Activated T-cell treated with anti-CD3 and anti-CD28 coated beads, Interleukin-2, amount 50 U/mL, for 72 hours (primary cell): ENCODE measurements at places on chromosomes 5 and 9. TPM values are rescaled to one million over a fixed set of nuclear protein-coding genes. Genes with fewer than 3 reads are reported as not detected.

The TMEM252 gene
- not detected for total RNA-seq

The GFI1B gene
- total RNA-seq, result 0.12 TPM

The COL23A1 gene
- 0.86 TPM for total RNA-seq

The LRRC19 gene
- total RNA-seq, result not detected

The AFAP1L1 gene
- 0.17 TPM for total RNA-seq

The HMMR gene
- 88.1 TPM for total RNA-seq

The NOXA1 gene
- total RNA-seq, result 1.8 TPM

The RASGEF1C gene
- total RNA-seq, result not detected

The ZNF618 gene
- total RNA-seq, result 0.23 TPM

The CDH9 gene
- total RNA-seq, result not detected
